ENCODE measurements at places on chromosomes 12 and 14.

DNA sequence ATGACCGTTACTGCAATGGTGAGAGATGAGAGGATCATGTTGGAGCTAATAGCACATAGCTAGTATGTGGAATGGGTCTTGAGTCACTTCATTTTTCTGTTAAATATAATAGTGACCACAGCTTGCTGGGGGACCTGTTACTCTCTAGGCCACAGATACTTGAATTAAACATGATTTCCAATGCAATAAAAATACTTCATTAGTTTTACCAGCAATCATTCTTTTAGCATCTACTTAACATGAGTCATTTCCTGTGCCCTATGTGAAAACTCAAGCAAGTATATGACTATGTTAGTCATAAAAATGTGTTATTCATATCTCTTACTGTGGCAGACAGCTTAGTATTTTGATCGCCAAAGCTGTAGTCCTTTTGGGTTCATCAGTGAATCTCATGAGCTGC is 798.8 kb downstream of the SLC16A7 start:
- DNase-seq: no peak

GRCh38 chr12:9908350-9908749 is 23.8 kb downstream of the CLEC2A start:
- no peak for DNase-seq

GRCh38 chr12:5429741-5430557 is 2.0 kb upstream of the NTF3 start:
- no peak for DNase-seq

DNA sequence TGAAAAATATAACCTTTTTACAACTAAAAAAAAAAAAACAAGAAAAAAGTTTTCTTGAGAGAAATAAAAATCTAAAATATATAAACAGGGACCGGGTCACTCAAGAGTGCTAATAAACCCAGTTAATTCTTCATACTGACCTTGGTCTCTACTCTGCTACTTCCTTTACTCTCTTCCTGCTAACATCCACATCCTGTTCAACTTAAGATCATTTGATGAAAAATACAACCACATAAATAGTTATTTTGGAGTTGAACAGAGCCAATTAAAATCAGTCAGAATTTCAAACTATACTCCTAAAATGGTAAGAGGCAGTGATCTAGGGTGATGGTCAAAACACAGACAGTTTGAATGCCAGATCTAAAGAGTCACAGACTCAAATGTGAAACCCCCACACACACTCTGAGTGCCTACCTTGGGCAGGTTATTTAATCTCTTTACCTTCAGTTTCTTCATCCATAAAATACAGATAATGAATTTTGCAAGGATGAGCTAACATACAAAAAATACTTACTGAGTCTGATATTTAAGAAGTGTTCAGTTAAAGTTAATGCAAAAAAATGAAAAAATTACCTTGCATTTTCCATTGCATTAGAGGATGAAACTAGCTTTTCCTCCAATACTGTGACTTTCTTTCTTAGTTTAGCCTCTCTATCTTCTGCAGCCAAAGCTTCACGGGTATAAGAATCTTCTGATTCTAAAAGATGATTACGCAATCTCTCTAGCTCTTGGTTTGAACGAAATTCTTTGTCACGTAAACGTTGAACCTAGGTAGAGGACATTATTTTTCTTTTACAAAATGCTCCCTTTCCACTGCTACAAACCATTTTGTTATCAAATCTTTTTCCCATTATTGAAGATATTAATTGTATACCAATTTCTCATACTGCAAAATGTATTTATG is 40.9 kb downstream of the TRIP11 start:
- no peak for DNase-seq

DNA sequence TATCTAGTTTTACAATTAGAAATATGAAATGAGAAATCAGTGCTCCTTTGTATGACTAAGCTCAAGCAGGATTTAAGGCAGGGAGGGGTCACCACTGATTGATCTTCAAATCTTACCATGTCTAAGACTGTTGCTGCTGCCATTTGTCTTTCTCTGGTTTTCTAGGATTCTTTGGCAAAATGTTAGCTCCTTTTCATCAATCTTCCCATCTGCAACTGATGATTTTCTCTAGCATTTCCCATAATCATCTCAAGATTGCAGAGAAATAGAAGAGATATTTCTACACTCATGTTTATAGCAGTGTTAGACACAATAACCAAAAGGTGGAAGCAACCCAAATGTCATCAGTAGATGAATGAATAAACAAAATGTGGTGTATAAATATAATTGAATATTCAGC is 175.0 kb downstream of the RAD51B start:
- no peak for DNase-seq

GRCh38 chr12:76018111-76018510 is 13.5 kb downstream of the PHLDA1 start:
- no peak for DNase-seq

Data from activated CD4-positive, alpha-beta T cell treated with anti-CD3 and anti-CD28 coated beads, Interleukin-2, amount 50 U/mL, for 1 hour (primary cell).